SIG-M5 (cell line): ENCODE measurements at places on chromosomes 5 and 9.
A peak's percentile ranks its signal among the peaks of the same experiment; 100 is the strongest.

- DNase-seq = no peak
These were observed 7.6 kb downstream of the TTC39B start for GRCh38 chr9:15299374-15299939.

- no peak for DNase-seq
These were observed 118.9 kb upstream of the ADRA1B start for GRCh38 chr5:159797261-159797970.

- no peak for DNase-seq
These were observed 370.7 kb downstream of the ZSWIM6 start for GRCh38 chr5:61702784-61703183.

DNA sequence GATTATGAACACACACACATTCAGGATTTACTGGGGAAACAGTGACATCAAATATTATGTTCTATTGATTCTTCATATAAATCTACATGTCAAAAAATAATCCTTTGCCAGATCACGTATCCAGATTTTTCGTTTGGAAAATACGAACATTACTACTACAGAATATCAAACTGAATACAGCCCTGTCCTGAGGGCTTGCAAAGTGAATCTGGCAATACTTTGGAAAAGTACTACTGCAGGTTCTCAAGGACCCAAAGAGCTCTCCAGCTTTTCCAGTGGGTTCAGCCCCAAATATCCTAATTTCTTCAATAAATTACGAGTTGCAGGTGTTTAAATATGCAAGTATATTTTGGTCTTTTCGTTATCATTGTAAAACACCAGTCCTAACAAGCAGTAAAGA is 411 bp upstream of the NDUFS4 start:
- DNase-seq = no peak

DNA sequence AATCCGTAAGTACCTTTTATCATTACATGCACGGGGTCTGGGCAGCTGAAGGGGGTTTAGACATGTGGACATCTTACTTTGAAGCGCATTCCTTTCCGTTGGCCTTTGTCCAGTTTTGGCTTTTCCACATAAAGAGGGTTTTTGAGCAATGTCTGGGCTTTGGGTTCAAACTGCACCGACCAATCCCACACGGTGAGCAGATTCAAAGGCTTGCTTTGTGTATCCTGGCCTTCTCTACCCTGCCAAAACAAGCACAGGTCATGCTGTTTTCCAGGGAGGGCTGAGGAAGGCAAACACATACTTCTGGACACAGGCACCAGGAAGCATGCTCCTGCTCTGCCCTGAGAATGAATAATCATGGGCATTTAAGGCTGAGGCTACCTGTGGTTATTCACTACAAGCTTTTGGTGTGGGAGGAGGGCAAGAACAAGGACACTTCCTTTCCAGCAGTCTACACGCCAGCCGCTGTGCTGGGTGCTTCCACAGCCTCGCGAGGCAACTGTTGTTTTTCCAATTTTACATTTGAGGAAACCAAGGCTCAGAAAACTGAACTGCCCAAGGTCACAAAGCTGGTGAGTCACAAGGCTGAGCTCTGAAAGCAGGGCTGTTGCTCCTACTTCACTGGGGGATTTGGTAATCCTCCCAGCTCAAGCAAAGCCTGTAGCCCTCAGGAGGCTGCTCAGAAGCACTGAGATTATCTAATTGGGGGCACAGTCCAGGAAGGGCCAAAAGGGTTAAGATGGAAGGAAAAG is 59.8 kb upstream of the GOLPH3 start:
- peak; percentile 58 for DNase-seq

DNA sequence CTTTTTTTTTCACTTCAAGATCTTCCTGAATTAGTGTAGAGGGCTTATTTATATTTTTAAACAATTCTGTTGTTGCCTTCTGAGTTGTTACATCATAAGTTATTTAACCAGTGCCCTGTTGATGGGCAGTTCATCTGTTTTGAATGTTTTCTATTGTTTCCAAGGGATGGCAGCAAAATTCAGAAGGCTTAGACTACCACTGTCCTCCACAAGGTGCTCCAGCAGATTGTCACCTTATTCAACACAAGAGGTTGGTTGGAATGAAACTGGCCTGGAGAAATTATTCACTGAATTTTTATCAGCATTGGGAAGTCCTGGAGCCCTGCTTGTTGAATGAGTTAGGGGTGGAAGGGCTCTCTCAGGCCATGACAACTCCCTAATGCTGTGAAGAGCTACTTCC is 1.3 kb upstream of the KLHL9 start:
- DNase-seq = no peak

DNA sequence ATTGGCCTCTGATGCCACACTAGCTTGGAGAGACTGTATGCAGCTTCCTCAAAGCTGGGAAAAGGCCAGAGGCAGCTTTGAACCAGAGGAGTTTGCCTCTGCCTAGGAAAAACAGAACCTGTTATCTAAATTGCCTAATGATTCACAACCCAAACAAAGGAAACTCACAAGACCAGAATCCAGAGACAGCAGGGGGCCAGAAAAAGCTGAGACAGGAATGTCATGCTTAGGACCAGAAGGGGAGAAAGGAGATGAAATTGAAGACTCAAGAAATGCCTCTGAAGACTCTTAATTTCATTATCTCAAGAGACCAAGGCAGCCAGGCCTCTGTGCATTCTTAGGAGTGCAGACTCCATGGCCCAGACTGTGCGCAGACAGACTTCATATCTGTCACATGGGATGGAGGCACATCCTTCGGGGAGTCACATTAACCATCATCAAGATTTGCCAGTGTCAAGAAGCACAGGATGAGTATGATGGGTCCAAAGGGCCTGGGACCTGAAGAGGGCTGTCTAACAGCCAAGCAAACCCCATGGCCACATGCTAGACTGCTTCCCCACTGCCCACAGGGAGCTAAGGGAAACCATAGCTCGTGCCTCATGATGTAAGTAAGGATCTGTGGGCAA is 57.3 kb downstream of the ARSB start:
- no peak for DNase-seq

GRCh38 chr9:38404314-38404713 is 11.8 kb downstream of the ALDH1B1 start:
- no peak for DNase-seq

DNA sequence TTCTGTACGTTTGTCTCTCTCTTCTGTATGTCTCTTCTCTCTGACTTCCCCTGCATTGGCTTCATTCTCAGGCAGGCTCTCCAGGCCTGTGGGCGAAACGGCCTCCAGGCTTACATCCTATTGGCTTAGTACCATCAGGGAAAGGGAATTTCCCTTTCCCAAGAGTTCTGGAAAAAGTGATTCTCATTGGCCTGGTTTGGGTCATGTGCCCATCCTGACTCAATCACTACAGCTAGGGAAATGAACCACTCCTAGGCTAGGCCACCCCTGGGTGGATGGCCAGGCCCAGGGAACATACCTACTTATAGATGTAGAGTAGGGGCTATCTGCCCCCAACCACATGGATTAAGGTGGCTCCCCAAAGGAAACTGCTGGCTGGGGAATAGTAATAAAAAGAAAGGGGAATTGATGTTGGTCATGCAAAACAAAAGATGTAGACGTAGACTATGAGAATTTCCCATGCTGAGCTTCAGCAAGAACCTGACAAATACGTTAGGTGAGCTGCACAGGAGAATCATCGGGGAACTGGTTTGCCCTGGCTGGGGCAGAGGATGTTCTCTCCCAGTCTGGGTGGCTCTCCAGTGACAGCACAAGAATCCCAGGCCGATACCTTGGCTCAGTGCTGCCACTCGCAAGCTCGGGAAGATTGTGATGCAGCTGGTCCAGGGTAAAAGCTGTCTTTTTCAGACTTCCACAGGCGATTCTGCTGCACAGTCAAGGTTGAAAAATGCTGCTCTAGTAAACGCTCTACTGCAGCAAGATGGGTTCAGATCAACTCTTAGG is 3.7 kb upstream of the EGR1 start:
- DNase-seq = no peak

- no peak for DNase-seq
These were observed 44.0 kb downstream of the TRIO start for GRCh38 chr5:14187157-14187556.

DNA sequence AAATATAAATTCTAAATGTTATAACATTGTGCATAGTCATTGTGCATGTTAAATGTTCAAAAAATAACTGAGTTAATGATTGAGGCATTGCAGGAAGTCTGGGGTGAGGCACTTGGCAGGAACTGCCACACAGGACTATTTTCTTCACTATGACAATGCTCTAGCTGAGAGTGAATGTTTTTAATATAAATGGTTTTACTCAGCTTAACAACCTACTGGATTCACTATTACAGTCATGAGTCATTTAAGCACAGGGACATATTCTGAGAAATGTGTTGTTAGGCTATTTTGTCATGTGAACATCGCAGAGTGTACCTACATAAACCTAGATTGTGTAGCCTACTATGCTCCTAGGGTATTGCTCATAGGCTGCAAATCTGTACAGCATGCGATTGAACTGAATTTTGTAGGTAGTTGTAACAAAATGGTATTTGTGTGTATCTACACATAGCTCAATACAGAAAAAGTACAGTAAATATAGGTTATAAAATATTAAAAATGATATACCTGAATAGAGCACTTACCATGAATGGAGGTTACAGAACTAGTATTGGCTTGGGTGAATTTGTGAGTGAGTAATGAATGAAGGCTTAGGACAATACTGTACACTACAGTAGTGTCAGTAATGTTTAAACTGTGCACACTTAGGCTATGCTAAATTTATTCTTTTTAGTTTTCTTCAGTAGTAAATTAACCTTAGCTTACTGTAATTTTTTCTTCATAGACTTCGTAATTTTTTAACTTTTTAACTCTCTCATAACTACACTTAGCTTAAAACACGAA is 346.1 kb upstream of the PTGER4 start:
- no peak for DNase-seq

DNA sequence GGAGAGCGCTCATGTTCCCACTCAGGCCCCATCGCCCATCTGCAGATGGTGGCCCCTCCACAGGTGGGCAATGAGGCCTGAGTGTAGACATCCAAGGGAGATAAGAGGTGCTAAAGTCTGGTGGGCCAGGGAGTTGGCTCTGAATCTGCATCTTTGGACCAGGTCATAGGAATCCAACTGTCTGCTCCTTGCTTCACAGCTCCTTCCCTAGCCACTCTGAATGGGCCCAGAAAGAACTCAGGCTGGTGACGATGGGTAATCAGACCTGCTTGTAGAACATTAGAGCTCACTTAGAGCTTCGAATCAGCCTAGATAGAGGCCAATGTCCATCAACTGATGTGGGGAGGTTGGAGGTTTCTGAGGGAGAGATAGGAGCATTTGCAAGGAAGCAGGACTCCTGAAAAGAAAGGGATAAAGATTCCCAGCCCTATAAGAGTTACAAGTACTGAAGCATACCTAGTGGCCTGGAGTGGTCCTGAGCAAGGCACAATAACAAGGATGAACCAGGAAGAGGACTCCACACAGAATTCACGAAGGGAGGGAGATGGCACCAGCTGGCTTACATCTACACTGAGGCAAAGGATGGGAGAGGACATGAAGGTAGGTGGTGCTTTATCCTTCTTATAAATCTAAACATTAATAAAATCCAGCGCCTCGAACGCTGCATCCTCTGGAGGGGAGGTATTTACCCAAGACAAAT is 132.8 kb upstream of the ALDH1B1 start:
- DNase-seq = no peak

DNA sequence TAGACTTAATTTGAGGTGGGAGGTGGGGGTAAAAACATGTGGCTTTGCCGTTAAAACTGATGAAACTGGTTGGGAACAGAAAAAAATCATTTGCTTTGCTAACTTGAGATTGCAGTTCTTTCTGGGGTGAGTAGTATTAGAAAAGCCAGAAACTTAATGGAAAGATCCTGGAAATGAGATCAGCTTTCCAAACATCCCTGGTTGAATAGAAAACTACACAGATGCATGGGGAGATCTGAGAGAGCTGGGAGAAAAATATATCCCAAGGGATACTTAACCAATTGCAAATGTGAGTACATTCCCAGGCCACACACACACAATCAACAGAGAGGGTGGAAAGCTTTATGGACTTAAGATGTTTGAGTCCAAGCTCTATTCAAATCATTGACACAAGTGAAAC is 222.3 kb downstream of the YTHDC2 start:
- no peak for DNase-seq

- no peak for DNase-seq
These were observed 38.8 kb downstream of the SFXN1 start for GRCh38 chr5:175516933-175517823.

- DNase-seq = no peak
These were observed 216.3 kb downstream of the CETN3 start for GRCh38 chr5:90193185-90193822.

DNA sequence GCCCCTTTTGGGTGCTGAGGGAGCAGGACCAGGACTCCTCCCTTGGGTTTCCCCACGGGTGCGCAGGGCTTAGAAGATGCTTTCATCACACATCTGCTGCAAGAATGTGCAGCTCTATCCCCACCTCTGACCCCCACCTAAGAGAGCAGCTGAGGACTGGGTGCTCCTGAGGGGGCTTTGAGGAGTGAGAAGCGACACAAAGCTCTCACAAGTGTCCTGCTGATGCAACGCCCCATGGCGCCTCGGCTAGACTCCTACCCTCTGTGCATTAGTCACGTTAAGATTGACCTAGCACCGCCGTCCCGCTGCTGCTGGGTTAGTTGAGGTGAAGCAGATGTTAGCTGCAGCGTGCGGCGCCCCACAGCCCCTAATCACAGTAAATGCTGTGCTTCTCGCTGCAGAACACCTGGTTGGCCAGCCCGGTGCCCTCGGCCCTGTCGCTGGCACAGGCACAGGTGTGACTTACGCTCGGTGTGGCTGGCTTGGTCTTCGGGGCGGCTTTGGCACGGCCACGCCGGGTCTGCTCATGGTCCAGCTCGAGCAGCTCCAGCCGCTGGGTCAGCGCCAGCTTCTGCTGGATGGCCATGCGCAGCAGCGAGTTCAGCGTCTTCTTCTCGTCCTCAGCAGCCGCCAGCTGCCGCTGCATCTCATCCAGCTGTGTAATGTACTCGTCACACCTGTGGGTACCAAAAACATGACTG is 45.0 kb upstream of the IPPK start:
- DNase-seq = no peak

- peak; percentile 48 for DNase-seq
These were observed 8.7 kb downstream of the STK10 start for GRCh38 chr5:172178991-172179989.

DNA sequence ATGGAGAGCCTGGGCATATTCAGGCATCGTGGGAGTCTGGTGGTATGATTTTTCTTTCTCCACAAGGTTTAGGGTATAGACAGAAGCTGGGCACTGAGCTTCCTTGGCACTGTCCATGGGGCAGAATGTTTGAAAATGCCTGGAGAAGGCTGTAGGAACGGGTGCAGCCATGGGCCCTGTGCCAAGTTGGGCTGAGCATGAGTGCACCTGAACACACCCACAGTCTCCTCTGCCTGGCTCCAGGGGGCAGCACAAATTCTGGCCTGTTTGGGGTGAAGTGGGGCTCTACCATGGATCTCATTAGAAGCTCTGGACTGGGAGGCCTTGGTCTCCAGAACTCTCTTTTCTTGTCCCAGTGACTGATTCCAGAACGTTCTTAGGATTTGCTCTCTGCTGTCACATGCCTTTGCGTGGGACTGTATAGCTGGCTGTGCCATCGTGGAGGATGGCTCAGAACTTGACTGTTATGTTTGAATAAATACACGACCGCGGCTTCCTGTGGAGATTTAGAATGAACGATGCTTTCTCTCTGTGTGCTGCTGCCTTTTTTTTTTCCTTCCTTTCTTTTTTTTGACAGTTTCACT is 229.8 kb downstream of the FANCC start:
- DNase-seq = no peak

- no peak for DNase-seq
These were observed 553.8 kb downstream of the PTPRD start for GRCh38 chr9:10059044-10059443.
